ENCODE measurements at places on chromosomes 2 and 18.

- no peak for DNase-seq
Measured at GRCh38 chr2:150605664-150606063, 118.2 kb upstream of the RND3 start.

GRCh38 chr2:113890253-113891235 lies 655 bp downstream of the ACTR3 start:
- DNase-seq, result peak; percentile 74

GRCh38 chr2:234628953-234629352 lies 132.1 kb upstream of the ARL4C start:
- no peak for DNase-seq

GRCh38 chr2:25268139-25268538 lies 73.6 kb downstream of the DNMT3A start:
- no peak for DNase-seq

DNA sequence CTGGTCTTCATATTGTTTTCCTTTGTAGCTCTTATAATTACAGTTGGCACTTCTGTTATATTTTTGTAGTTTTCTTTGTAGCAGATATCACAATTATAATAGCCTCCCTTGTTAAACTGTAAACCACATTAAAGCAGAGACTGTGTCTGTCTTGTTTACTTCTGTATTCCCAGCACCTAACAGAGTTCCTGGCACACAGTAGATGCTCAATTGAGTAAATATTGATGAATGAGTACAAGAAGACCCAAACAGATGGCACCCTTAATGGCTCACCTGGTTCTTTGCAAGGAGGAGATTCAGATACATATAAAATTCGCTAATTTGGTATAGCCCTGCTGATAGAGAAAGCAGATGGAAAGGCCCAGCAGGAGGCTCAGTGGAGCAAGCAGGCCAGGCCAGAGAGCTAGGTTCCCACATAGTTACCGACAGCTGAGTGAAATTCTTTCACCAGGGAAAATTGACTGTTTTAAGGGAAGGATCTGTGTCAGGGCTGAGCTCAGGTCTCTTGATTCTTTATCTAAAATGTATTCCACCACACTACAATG lies 120.1 kb downstream of the NUP35 start:
- peak; percentile 74 for DNase-seq

DNA sequence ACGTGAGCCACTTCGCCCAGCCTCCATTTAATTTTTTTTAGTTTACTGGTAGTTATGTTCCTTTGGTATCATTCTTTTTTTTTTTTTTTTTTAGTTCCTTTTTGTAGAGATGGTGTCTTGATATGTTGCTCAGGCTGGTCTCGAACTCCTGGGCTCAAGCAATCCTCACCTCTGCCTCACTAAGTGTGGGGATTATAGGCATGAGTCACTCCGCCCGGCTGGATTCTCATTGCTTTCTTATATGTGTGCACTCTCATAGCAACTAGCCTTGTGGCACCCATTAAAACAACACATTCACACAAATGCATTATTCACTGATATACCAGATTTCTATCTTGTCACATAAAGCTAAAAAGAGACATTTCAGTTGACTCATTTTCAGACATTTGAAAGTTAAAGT lies 4.2 kb downstream of the TTC27 start:
- DNase-seq, result no peak

DNA sequence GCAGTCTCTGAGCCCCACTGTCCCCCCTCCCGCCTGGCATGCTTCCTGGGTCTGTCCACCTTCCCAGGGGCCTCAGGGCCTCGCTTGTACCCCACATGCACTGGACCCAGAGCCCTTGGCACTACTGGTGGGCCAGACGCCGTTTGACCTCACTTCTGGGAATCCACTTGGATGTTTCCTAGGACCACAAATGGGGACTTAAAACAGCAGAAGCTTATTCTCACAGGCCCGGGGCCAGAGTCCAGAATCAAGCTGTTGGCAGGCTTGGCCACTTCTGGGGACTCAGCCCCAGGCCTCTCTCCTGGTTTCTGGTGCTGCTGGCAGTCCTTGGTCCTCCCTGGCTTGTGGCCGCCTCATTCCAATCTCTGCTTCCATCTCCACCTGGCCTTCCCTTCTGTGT lies 19.6 kb downstream of the ANO7 start:
- no peak for DNase-seq

GRCh38 chr2:181317511-181317910 lies 139.7 kb upstream of the ITGA4 start:
- no peak for DNase-seq
